Lung (tissue), 17 donors: ENCODE measurements at places on chromosomes 4 and X. TPM values are rescaled to one million over a fixed set of nuclear protein-coding genes. Genes with fewer than 3 reads are reported as not detected.

RAB41 gene
- not detected for total RNA-seq

EPGN gene
- total RNA-seq = 2.3 TPM

EREG gene
- total RNA-seq = 0.31 TPM

GC gene
- 2.1 TPM for total RNA-seq

PHKA1 gene
- 3.8 TPM for total RNA-seq

FAM9C gene
- total RNA-seq = 0.09 TPM

TLR2 gene
- 93.6 TPM for total RNA-seq

CD99 gene
- total RNA-seq = 118 TPM

FAM47A gene
- total RNA-seq = not detected

GPR50 gene
- not detected for total RNA-seq

- no peaks in the 10 kb centered on the region for H3K27me3 ChIP-seq
- no peak overlapping the region for H3K27ac ChIP-seq
- no peak for DNase-seq
- peaks cover 11% of the 10 kb centered on the region for H3K4me1 ChIP-seq
Observed at GRCh38 chr4:118277243-118277642, 75.6 kb downstream of the PRSS12 start.

DNA sequence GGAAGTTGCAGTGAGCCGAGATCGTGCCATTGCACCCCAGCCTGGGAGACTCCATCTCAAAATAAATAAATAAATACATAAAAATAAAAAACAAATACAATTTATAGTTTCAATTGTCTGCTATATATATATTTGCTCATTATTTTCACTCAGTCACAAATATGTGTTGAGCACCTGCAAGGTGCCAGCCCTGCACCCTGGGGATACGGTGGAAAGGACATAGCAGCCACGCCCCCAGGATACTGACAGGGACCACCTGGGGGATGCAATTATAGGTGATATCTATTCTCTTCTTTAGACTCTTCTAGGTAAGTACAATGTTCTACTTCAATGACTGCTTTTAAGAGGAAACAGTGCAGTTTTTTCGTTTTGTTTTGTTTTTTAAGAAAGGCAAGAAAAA, 85.0 kb downstream of the JAKMIP1 start:
- H3K4me3 ChIP-seq = no peak overlapping the region
- H3K4me1 ChIP-seq = no peaks in the 10 kb centered on the region
- no peak for DNase-seq
- no peaks in the 10 kb centered on the region for H3K36me3 ChIP-seq

DNA sequence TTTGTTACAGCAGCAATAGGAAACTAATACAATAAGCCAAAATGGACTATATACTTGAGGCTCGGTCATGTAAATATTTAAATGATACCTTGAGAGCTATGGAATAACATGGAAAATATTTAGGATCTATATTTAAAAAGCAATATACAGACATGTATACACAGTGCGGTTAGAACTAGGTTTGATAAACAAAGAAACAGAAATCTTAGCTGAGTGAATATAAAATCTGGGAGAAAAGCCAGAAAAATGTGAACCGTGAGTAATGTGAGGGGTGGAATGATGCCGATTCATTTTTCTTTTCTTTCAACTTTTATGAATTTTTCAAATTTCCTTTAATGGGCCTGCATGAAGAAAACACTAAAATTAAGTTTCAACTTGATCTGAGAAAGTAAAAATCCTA, 104.1 kb downstream of the ATXN3L start:
- peaks cover 10% of the 10 kb centered on the region for H3K4me1 ChIP-seq
- H3K27ac ChIP-seq = no peak overlapping the region
- DNase-seq = peak; percentile 53
- H3K36me3 ChIP-seq = no peaks in the 10 kb centered on the region
- H3K4me3 ChIP-seq = no peak overlapping the region

- no peak for DNase-seq
- H3K4me3 ChIP-seq = no peak overlapping the region
- no peak overlapping the region for H3K27ac ChIP-seq
- H3K36me3 ChIP-seq = no peaks in the 10 kb centered on the region
- H3K4me1 ChIP-seq = no peaks in the 10 kb centered on the region
Observed at GRCh38 chrX:15623054-15623453, 22.3 kb upstream of the ACE2 start.

GRCh38 chr4:15065516-15065915, 63.2 kb downstream of the CPEB2 start:
- DNase-seq = no peak
- peaks cover 11% of the 10 kb centered on the region for H3K36me3 ChIP-seq
- no peaks in the 10 kb centered on the region for H3K27me3 ChIP-seq
- no peak overlapping the region for H3K4me3 ChIP-seq
- H3K4me1 ChIP-seq = no peaks in the 10 kb centered on the region

DNA sequence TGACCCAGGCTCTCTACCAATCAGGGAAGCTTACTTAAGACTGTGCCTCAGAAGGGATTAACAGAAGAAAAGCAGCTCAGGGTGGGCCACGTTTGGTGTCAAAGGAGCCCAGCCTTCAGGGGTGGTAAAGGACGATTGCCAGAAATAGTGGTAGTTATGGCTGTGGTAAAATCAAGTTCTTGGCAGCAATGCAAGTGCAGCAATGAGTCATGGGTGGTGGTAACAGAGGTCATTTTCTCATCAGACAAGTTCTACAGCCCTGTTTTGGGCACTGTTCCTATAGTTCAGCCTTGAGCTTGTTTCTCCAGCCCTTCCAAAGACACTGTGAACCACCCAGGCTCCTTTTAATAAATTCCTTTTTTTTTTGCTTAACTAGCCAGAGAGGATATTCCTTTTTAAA, 120.3 kb downstream of the EFHC2 start:
- DNase-seq = no peak
- H3K36me3 ChIP-seq = no peaks in the 10 kb centered on the region
- no peak overlapping the region for H3K27ac ChIP-seq
- H3K27me3 ChIP-seq = peaks cover 33% of the 10 kb centered on the region

- H3K4me3 ChIP-seq = no peak overlapping the region
- no peaks in the 10 kb centered on the region for H3K4me1 ChIP-seq
- no peaks in the 10 kb centered on the region for H3K27me3 ChIP-seq
- H3K27ac ChIP-seq = no peak overlapping the region
- H3K36me3 ChIP-seq = no peaks in the 10 kb centered on the region
Observed at GRCh38 chr4:150123796-150124677, 45.8 kb downstream of the DCLK2 start.

- no peak overlapping the region for H3K4me3 ChIP-seq
- no peaks in the 10 kb centered on the region for H3K4me1 ChIP-seq
- H3K27me3 ChIP-seq = no peaks in the 10 kb centered on the region
- no peaks in the 10 kb centered on the region for H3K36me3 ChIP-seq
- no peak for DNase-seq
Observed at GRCh38 chr4:40038977-40039376, 17.7 kb upstream of the N4BP2 start.

- no peaks in the 10 kb centered on the region for H3K27me3 ChIP-seq
- no peaks in the 10 kb centered on the region for H3K4me1 ChIP-seq
- peak; percentile 57 for DNase-seq
- no peak overlapping the region for H3K4me3 ChIP-seq
- no peaks in the 10 kb centered on the region for H3K36me3 ChIP-seq
Observed at GRCh38 chr4:173252024-173252935, 81.9 kb downstream of the HMGB2 start.

GRCh38 chr4:142840516-142841123, 5.5 kb downstream of the INPP4B start:
- no peaks in the 10 kb centered on the region for H3K4me1 ChIP-seq
- H3K36me3 ChIP-seq = no peaks in the 10 kb centered on the region
- DNase-seq = no peak
- H3K27ac ChIP-seq = no peak overlapping the region
- no peak overlapping the region for H3K4me3 ChIP-seq
- no peaks in the 10 kb centered on the region for H3K27me3 ChIP-seq

DNA sequence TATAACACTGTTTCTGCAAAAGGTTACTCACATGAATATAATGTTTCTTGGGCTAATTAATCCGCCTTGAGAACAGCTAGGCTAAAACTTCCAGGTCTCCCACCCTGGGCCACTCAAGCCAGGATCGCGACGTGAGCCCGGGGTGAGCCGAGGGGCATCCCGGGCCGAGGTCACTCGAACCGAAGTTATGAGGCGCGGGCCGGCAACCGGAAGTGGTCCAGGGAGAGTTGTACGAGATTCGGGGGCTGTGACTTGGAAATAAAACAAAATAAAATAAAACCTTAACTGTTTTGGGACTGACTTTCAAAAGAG, 317 bp downstream of the CMC4 start:
- no peaks in the 10 kb centered on the region for H3K27me3 ChIP-seq
- peak overlapping the region; percentile 29 for H3K4me3 ChIP-seq
- DNase-seq = no peak
- H3K36me3 ChIP-seq = no peaks in the 10 kb centered on the region

DNA sequence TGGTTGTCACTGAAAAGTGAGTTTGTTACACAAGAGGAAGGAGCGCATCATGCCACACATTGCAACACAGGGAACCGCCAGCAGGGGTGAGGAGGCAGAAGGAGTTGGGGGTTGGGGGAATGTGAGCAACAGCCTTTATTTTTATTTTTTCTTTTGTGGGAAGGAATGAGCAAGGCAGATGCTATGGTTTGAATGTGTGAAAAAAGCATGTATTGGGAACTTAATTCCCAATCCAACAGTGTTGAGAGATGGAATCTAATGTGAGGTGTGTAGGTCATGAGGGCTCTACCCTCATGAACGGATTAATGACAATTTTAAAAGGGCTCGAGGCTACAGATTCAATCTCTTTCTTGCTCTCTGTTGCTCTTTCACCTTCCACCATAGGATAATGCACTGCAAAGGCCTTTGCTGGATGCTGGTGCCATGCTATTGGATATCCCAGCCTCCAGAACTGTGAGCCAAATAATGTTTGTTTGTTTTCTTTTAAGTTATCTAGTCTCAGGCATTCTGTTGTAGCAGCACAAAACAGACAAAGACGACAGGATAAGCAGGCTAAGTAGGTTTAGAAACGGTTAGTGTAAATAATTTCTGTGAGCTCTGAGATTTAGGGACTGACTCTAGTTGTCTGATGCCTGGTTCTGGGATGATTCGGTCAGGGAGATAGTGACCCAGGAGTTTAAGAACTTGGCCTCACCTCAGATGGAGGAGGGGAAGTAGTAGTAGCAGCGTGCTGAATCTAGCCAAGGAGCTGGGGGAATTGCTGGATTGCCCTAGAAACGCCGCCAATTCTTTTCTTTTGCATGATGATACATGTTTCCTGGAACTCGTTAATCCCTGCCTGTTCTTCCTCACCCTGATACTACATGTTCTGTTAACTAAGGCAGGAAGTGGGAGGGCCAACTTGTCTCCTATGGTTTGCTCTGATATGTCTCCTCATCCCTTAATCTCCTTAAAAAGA, 156.6 kb upstream of the CTSO start:
- H3K27me3 ChIP-seq = no peaks in the 10 kb centered on the region
- H3K36me3 ChIP-seq = no peaks in the 10 kb centered on the region
- DNase-seq = peak; percentile 47
- no peak overlapping the region for H3K27ac ChIP-seq
- H3K4me1 ChIP-seq = no peaks in the 10 kb centered on the region

DNA sequence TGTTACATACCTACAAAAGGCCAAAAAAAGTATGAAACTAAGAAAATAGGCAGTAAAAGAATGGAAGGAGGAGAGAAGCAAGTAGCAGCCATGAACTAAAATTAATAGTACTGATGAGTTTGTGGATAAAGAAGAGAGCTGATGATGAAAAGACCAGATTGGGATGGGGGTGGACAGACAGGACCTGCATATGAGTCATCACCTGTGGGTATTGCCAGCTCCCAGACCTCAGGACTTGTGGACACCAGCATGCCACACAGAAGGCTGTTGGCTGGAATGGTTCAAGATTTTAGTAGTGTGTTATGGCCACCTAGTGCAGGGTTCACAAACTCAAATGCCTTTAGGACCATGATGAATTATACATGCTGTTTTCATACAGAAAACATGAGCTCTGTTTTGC, 58.9 kb downstream of the ARX start:
- H3K36me3 ChIP-seq = no peaks in the 10 kb centered on the region
- no peak overlapping the region for H3K4me3 ChIP-seq
- no peaks in the 10 kb centered on the region for H3K4me1 ChIP-seq
- peaks cover 8% of the 10 kb centered on the region for H3K27me3 ChIP-seq
